ENCODE measurements at places on chromosomes 2 and 18.

DNA sequence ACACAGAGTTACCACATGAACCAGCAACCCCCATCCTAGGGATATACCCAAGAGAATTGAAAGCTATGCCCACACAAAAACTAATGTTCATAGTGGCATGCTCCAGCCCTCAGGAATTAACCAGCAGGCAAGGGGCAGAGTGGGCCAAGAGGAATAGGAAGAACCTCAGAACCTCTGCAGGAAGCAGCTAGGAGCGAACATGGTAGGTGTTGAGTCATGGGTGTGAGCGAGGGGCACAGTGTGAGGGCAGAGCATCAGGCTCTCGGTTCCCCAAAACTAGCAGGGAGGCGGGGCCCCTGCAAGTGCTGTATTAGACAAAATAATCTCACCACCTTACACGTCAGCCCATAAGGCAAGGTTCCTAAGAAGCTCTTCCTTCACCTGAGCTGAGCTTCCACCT lies 5.6 kb upstream of the RUFY4 start:
- no peak for DNase-seq

DNA sequence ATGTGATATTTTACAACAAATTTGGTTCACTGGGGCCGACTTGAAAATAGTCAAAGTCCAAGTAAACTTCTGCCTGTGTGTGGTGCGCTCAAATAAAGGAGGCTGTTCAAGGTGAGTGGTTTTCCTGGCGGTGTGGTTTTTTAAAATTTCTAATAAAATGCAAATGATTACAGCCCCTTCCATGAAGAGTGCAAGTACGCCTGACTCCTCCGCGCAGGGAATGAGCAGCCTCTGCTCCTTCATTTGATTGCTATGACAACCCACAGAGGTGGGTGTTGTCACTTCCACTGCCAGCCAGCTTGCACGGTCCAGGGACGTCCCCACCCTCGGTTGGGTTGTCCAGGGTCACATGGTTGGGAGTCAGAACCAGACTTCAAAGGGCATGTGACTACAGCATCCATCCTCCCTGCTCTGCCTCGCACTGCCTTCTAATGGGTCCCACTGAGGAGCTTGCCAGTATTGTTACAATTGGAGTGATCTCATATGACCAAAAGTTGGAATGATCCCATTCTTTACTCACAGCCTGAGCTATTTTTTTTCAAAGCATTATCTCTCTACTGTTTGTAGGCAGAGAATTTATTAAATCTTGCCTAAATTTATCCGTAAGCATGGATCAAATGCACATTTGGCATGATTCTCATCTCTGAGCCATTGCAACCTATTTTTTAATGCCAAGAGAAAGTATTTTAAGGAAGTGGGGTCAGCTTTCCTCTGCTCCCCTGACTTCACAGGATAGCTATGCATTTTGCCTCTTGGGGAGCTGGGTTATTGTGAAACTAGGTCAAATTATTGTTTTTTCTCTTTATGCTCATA lies 121.3 kb downstream of the AGAP1 start:
- DNase-seq: no peak

DNA sequence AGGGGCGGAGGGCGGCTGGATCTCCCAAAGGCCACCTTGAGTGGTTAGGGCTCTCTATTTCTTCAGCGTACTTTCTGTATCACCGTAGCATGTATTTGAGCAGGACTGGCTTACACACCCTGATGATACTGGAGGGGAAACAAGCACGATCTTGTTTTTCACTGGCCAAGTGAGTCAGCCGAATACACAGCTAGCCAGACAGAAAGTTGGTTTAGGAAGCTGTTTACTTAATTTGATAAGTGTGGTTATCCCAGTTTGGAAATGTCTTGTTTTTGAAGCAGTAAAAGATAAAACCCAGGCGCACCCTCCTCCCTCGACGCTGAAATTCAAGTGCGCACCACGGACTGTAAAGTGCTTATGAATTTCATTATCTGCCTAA lies 582 bp downstream of the RIOK3 start:
- DNase-seq: no peak

- peak; percentile 74 for DNase-seq
Observed at GRCh38 chr18:23237524-23238151, 102.4 kb downstream of the CABLES1 start.

DNA sequence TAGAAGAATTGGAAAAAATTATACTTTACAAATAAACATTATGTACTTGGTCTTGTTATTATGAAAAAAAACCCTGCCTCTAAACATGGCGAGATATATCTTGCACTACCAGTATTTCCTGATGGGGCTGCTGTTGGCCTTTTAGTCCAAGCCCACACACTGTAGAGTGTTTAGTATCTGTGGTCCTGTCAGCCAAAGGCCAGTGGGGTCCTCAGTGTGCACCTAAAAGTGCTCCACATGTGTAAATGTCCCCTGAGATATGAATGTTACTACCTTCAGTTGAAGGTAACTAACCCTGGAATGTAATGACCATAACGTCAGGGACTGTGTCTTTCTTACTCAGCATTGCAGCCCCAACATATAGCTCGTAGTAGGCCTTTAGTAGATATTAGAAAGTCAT lies 71.1 kb upstream of the HK2 start:
- DNase-seq: no peak

GRCh38 chr2:12960671-12961070 lies 243.9 kb downstream of the TRIB2 start:
- no peak for DNase-seq
